Fibroblast of skin of left biceps (primary cell): ENCODE measurements at places on chromosomes 1 and 21.
A peak's percentile ranks its signal among the peaks of the same experiment; 100 is the strongest.

DNA sequence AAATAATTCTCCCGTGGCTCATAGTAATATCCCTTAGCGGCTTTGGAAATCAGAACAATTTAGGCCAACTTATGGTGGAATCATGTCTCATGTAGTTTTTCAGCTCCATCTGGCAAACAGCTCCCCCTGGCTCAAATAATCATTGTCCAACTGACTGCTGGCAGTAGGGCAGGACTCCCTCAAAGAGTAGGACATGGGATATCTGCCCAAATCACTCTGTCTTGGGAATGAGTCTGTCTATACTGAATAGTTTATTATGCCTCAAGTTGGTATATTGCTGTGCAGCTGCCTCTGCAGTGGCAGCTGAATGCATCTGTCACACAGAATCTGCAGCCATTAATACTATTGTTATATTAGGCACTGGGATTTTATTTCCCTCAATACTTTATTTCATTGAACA, 255.7 kb downstream of the COL11A1 start:
- DNase-seq: no peak

- no peak for DNase-seq
These were observed 30.5 kb downstream of the MTF2 start for GRCh38 chr1:93109578-93109977.

GRCh38 chr1:228743405-228743804, 8.1 kb downstream of the RHOU start:
- no peak for DNase-seq

DNA sequence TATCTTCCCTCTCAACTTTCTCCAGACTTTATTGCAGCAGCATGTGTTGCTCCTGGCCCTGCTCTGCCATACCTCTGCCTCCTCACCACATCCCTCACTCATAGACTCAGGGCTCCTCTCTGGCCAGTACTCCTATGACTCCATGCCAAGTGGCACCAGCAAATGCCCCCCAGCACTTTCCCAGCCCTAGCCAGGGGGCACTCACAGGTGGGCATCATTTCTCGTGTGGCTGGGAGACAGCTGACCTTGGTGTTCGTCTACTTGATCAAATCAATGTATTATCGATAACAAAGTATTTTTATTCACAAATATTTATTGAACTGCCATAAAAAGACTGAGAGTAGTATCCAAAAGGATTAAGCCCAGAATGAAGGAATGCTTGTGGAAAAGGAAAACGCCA, 418.2 kb downstream of the FAM72C start:
- DNase-seq: no peak

- DNase-seq: no peak
These were observed 6.0 kb downstream of the FTCD start for GRCh38 chr21:46149205-46149901.

GRCh38 chr1:198682850-198683249, 44.0 kb downstream of the PTPRC start:
- DNase-seq: no peak

- no peak for DNase-seq
These were observed 59.5 kb downstream of the AGPAT3 start for GRCh38 chr21:43924421-43925095.

DNA sequence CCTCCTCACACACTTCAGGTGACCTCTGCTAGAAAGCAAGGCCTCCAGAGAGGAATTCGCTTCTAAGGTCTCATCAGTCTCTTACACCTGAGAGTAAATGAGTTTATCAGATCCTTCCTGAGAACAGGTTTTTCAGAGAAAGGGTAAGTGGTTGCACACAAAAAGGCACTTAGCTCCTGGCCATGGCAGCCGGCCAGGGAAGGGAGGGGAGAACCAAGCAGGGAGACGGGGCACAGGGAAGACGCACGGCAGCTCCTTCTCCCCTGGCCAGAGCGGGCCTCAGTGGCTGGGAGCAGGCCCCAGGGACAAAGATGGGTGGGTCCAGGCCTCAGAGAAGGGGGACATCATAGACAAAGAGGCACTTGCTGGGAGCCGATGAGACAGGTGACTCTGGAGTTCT, 3.6 kb upstream of the TNNT2 start:
- DNase-seq: no peak

DNA sequence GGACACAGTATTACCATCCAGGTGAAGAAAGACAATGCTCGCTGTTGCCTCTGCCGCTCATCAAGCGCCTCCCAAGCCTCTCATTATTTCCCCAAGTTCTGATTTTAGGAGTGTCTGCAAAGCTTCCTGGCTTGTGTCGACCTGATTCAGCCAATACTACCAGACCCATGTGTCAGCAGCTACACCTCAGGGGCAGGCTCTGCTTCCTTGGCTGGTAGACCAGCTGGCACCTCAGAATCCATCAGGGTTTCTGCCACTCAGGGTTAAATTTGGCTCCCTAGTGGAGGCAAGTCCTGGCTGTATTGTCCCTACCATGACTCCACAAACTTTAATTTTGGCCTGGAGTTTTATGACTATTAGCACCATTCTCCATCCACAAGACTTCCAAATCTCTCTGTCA, 35.4 kb downstream of the SUSD4 start:
- DNase-seq: no peak

- DNase-seq: no peak
These were observed 25.7 kb downstream of the EPHA8 start for GRCh38 chr1:22588899-22589422.

- no peak for DNase-seq
These were observed 54.8 kb downstream of the GLIS1 start for GRCh38 chr1:53683986-53684740.

GRCh38 chr1:17475752-17476151, 36.3 kb upstream of the RCC2 start:
- no peak for DNase-seq

GRCh38 chr1:247459507-247459906, 1.6 kb upstream of the OR2B11 start:
- no peak for DNase-seq

- peak; percentile 57 for DNase-seq
These were observed 74.4 kb downstream of the PTGS2 start for GRCh38 chr1:186605762-186606350.

DNA sequence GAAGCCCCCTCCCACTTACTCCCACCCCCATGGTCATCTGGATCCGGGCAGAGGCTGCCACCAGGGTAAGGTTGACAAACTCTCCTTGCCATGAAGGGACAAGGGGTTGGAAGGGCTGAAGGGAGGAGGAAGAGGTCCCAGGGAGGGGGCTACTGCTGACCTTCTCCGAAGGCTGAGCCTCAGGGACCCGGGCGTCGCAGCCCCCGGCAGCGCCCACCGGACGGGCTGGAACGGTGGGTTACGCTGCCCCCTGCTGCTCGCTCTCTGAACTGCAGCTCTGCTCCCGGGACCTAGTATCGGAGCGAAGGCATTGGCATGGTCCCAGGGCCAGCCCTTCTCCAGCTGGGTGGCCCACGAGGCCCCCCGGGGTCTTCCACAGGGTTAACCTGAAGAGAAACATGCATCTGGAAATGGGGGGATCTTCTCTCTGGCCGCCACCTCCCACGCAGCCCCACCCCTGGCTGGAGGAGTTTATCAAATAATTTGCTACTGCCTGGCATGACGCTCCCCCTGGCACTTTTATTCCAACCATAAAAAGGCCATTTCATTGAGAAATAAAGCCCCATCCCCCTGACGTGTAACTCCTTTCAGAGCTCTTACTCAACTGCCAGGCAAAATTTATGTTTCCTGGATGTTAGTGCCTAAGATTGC, 70.4 kb upstream of the TARDBP start:
- no peak for DNase-seq

- no peak for DNase-seq
These were observed 10.0 kb downstream of the UMODL1 start for GRCh38 chr21:42081138-42081537.

DNA sequence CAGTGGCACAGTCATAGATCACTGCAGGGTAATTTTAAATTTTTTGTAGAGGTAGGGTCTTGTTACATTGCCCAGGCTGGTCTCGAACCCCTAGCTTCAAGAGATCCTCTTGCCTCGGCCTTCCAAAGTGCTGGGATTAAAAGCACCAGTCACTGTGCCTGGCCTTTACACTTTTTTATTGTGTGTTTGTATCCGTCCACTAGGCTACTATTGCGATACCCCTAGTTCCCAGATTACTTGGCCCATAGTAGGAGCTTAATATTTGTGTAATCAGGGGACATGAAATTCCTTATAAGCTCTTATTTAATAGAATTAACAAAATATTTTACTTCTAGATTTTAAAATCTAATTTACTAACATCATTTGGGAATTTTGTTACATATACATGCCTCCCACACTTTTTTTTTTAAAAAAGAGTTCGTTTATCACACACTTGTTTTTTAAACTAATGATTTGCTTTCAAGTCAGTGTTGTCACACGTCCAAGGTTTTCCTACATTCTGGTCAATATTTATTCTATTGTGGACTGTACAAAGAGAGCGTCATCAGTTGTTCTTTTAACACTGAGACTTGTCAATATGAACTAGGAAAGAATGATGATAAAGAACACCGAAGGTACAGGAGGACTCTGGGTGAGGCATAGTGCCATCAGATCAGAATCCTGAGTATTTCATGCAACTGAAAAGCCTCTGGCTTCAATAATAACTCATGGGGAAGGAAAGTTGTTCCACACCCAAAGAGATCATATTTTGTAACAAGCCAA, 63.7 kb downstream of the LEPR start:
- DNase-seq: no peak

- DNase-seq: no peak
These were observed 134.0 kb downstream of the TOMM20 start for GRCh38 chr1:234994436-234995295.

DNA sequence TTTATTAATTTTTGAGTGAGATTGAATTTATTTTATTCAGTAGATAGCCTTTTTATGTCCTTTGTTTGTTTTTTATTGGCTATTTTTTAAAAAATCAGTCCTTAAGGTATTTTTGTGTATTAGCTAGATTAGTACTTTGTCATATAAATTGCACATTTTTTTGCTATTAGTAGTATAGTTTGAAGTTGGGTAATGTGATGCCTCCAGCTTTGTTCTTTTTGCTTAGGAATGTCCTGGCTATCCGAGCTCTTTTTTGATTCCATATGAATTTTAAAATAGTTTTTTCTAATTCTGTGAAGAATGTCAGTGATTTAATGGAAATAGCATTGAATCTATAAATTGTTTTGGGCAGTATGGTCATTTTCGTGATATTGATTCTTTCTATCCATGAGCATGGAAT, 80.4 kb downstream of the MAN1A2 start:
- no peak for DNase-seq

- no peak for DNase-seq
These were observed 2.9 kb downstream of the BRINP3 start for GRCh38 chr1:190474650-190475211.

DNA sequence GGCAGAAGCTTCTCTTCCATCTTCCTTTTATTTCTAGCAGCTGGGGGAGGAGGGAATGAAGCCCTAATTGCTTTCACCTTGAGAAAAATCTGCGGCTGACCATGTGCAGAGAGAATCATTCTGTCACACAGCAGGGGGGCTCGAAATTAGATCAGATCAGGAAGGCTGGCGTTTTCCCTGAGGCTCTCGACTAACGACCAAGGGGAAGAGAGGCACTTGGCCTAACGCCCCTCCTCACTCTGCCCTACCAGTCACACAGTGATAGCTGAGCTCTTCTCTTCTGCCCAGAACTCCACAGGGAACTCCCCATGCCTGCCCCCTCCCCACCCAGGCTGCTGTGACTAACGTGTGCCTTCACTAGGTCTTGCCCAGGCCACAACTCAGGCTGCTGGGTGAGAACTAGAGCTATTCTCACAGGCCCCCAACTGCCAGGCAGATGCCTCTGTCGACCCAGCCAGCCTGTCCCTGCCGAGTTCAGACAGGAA, 26.5 kb upstream of the KHDRBS1 start:
- no peak for DNase-seq

DNA sequence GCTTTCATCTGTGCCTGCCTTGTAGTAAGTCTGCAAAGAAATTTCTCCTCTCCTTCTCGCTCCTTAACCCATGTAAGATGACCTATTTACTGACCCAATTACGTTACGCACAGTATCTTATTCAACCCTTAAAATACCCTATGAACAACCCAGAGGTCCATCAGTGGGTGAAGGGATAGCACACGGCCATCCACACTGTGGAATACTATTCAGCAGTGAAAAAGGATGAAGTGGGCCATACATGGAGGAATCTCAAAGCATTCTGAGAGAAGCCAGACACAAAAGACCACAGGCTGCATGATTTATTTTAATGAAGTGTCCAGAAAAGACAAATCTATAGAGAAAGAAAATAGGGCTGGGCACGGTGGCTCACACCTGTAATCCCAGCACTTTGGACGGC, 23.8 kb upstream of the RSPO1 start:
- DNase-seq: no peak

DNA sequence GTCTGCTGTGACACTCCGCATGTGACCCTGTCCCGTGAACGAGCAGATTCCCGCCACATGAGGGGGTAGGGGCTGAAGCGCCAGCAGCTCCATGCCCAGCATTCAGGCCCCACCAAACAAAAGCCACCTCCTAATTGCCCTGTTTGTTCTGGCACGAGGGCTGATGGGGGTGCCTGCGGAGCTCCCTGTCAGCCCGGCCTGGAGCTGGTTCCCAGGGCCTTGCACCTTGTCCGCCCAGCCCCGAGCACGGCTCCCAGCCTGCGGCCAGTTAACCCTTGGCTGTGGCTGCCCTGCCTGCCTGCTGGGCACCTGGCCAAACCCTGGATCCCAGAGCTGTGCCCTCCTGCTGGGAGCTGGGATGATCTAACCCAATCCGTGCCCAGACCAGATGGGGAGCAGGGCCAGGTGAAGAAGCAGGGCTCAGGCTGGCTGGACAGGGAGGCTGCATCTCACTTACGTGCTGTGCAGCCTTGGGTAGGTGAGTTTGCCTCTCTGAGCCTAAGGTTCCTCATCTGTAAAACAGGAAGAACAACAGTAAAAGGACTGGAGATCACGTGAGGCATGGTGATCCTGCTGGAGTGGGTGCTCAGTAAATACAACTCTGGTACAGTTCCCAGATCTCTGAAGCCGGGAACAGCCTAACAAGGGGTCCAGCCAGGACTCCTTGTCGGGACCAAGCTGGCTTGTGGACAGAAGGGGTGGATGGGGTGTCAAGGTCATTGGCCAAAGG, 110.9 kb upstream of the IFFO2 start:
- DNase-seq: no peak

DNA sequence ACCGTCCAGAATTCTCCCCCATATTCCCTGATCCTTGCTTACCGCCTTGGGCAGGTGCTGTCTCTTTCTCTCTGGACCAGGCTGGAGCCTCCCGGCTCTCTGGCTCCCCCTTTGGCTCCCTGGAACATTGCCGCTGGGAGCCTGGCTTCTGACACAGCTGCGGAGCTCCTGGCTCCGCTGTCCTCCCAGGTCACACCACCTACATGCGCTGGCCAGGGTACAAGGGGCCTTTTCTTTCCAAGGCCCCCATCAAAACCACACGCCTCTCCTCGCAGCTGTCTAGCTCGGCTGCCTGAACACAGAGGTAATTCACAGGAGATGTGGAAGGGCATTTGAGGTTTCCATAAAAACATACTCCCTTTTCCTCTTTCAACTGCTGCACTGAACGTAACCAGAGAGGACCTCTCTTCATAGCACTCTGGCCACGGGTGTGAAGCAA, 7.5 kb upstream of the ZNF648 start:
- DNase-seq: no peak

GRCh38 chr1:42993502-42994136, 35.0 kb upstream of the SLC2A1 start:
- no peak for DNase-seq

GRCh38 chr1:175870217-175870616, 126.8 kb upstream of the TNR start:
- no peak for DNase-seq
